ENCODE measurements at places on chromosomes 12 and 14.

- H3K4me3 ChIP-seq = no peak overlapping the region
- no peak for DNase-seq
- H3K27ac ChIP-seq = no peak overlapping the region
Measured at GRCh38 chr12:66049538-66050282, 80.8 kb downstream of the LLPH start.

- no peaks in the 10 kb centered on the region for H3K4me1 ChIP-seq
- DNase-seq = no peak
- H3K27ac ChIP-seq = no peak overlapping the region
- H3K36me3 ChIP-seq = no peaks in the 10 kb centered on the region
- no peaks in the 10 kb centered on the region for H3K27me3 ChIP-seq
- no peak overlapping the region for H3K4me3 ChIP-seq
Measured at GRCh38 chr14:52380294-52380693, 66.2 kb downstream of the PTGER2 start.

DNA sequence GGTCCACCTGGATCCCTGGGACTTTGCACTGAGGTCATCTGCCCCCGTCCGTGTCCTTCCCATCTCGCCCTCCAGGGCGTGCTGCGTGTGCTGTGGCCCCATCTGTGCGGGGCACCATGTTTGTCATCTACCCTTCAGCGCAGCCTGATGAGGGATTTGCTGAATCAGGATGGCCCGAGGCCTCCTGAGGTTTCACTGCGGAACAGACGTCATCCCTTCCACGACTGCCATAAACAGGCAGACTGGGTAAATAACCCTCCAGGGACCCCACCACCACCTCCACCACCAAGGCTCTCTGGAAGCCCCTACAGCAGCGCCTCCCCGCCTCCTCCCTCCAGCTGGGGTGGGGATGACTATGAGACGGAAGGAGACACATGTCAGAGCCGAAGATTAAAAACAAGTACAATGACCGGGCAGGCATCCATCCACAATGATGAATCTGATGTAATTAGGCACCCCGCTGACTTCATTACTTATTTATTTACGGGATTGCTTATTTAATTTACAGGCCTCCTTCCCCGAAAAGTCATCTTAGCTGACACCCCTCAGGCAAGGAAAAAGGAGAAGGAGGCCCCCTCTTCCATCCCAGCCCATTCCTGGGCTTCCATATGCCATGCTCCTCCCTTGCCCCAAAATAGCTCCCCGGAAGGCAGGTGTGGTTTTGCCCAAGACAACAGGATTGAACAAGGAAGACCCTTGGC is 39.4 kb downstream of the NCOR2 start:
- H3K27ac ChIP-seq = no peak overlapping the region
- H3K4me3 ChIP-seq = no peak overlapping the region
- DNase-seq = no peak
- no peaks in the 10 kb centered on the region for H3K36me3 ChIP-seq

DNA sequence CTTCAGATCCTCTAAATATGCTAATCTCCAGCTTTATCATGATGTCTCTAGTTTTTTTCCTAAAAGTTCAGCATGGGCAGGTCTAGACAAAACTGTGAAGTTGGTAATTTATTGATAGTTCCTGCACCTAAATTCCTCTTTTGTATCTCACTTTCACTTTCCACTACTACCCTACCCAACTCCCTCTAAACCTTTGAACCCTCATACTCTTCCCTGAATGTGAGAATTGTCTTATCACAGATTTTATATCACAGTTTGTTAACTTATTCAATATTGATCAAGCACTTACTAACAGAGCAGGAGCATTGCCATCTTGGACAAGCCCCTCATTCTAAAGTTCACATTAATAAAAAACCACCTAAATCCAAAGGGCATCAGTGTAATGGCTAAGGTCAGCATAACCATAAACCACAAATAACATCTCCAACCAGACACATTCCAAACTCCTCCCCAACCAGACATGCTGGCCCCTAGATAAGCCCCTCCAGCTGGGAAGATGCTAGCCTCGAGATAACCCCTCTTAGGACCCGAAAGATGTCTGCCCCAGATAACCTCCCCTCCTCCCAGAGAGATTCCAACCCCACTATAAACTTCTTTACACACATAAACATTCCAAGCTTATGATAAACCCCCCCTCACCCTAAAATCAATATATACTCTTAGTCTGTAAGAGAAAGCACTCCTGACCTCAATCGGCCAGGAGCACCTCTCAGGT is 78.7 kb downstream of the FSCB start:
- H3K4me1 ChIP-seq = no peaks in the 10 kb centered on the region
- H3K27ac ChIP-seq = no peak overlapping the region
- H3K27me3 ChIP-seq = no peaks in the 10 kb centered on the region
- no peak overlapping the region for H3K4me3 ChIP-seq
- DNase-seq = no peak

DNA sequence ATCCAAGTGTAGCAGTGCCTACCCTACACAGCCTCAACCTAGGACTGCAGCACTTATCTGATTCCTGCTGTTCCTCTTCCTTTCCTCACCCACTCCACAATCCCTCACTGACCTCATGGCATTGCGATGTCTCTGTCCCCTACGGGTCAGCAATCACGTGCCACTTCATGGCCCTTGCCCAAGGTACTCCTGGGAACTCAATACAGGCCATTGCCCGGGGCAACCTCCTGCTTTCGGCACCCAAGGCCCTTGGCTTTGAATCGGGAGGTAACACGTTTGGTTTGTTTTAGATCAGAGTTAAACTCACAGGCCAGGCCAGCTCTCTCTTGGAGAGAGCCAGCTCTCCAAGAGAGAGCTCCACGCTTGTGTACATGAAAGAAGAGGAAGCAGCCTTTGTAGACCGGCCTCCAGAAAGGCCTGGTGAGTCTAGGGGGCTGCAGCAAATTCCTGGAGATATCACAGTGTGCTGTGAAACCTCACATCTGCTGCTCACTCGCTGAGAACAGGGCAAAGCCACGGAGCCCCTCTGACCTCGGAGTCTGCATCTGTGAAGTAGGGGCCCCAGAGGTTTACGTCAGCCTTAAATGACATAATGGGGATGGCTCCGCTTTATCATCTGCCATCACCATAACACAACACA is 12.2 kb downstream of the CLMN start:
- H3K36me3 ChIP-seq = no peaks in the 10 kb centered on the region
- H3K27ac ChIP-seq = no peak overlapping the region
- H3K4me3 ChIP-seq = no peak overlapping the region
- H3K4me1 ChIP-seq = 0 out of 2 replicates have a peak, but pooled peaks cover 5% of the 10 kb centered on the region

DNA sequence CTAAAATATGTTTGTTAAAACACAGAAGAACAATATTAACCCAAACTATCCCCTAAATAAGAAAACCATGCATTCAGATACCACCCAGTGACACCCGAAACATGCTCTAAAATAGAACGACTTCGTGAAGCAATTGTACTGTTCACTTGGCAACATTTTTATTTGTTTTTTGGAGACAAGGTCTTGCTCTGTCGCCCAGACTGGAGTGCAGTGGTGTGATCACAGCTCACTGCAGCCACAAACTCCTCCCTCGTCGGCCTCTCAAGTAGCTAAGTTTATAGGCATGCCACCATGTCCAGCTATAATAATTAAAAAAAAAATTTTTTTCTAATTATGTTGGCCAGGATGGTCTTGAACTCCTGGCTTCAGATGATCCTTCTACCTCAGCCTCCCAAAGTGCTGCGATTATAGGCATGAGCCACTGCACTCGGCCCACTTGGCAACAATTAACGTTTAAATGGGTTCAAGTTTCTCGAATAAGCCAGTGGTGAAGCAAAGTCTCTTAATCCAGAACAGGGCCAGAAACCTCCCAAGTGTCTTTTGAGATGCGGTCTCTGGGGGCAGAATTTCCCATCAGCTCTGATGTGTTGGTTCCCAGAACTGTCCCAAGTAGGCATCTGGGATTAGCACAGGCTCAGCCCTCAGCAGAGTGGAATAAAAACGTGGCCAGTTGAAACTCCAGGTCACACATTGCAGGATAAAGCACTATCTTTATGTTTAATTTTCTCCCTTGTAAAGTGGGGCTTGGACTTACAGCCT is 74.5 kb downstream of the TMCC3 start:
- H3K4me1 ChIP-seq = no peaks in the 10 kb centered on the region
- H3K4me3 ChIP-seq = no peak overlapping the region
- no peaks in the 10 kb centered on the region for H3K36me3 ChIP-seq
- no peak for DNase-seq
- no peak overlapping the region for H3K27ac ChIP-seq

GRCh38 chr12:132685400-132685799 is 1.7 kb downstream of the POLE start:
- no peak for DNase-seq
- no peak overlapping the region for H3K4me3 ChIP-seq
- no peaks in the 10 kb centered on the region for H3K36me3 ChIP-seq
- H3K27me3 ChIP-seq = no peaks in the 10 kb centered on the region
- H3K4me1 ChIP-seq = no peaks in the 10 kb centered on the region
- H3K27ac ChIP-seq = no peak overlapping the region

DNA sequence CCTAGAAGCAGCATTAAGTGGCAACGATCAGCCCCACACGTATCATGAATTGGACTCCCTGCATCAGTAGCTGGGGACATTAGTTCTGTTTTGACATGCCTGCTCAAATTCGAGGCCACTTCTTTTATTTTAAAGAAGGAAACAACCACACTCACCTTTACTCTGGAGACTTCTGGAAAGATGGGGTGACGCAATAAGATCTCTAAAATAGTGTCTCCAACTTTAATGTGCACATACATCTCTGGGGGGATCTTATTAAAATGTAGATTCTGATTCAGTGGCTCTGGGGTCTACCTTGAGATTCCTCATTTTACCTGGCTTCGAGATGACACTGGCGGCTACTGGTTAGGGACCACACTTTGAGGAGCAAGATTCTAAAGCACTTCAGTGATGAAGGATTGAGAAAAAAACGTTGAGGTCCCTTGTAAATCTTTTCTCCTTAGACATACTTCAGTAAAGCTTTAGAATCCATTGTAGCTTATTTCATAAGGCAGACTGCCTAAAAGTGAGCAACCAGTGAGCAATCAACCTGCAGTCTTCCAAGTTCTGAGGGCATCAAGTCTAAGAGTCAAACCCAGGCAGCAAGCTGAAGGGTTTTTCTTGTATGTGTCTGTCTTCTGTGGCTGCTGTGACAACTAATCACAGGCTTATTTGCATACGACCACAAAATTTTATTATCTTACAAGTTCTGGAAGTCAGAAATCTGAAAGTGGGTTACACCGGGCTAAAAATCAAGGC is 718.6 kb upstream of the TBX3 start:
- no peak for DNase-seq
- no peaks in the 10 kb centered on the region for H3K4me1 ChIP-seq
- H3K27me3 ChIP-seq = no peaks in the 10 kb centered on the region
- H3K4me3 ChIP-seq = no peak overlapping the region

GRCh38 chr14:30193101-30193500 is 265.5 kb upstream of the PRKD1 start:
- H3K4me3 ChIP-seq = no peak overlapping the region
- no peak overlapping the region for H3K27ac ChIP-seq
- H3K4me1 ChIP-seq = no peaks in the 10 kb centered on the region
- H3K27me3 ChIP-seq = no peaks in the 10 kb centered on the region
- DNase-seq = no peak

GRCh38 chr12:121432740-121433480 is 33.0 kb downstream of the RNF34 start:
- DNase-seq = no peak
- no peaks in the 10 kb centered on the region for H3K27me3 ChIP-seq
- no peak overlapping the region for H3K27ac ChIP-seq
- H3K4me1 ChIP-seq = no peaks in the 10 kb centered on the region

DNA sequence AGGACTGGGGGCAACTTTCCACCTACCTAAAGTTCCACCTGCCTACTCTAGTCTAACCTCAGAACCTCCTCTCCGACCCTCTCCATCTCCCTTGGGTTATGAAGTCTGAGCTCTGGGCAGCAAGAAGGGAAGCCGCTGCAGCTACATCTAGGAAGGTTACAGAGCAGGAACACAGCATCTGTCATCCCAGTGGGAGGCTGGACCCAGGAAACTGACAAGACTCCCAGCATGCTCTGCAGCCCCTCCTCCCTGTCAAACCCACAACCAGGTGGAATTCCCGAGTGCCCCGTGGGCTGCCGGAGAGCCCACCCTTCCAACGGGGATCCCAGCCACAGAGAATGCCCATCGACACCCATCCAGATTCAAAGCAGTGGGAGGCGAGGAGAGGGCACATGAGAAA is 2.1 kb downstream of the TESC start:
- no peak for DNase-seq
- no peak overlapping the region for H3K27ac ChIP-seq
- H3K36me3 ChIP-seq = no peaks in the 10 kb centered on the region

DNA sequence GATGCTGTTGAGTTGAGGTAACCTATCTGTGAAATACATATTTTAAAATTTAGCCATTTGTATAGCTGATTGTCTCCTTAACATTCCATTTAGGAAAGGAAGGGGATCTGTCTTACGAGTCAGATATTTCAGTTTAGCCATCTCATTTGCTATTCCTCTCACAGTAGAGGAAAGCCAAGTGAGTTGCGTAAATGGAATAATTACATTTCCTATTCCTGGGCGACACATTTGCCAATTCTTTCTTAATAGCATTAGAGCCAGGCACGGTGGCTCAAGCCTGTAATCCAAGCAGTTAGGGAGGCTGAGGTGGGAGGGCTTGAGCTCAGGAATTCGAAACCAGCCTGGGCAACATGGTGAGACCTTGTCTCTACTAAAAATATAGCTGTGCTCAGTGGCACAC is 116.3 kb downstream of the TMX1 start:
- no peak overlapping the region for H3K27ac ChIP-seq
- H3K36me3 ChIP-seq = no peaks in the 10 kb centered on the region
- H3K4me3 ChIP-seq = no peak overlapping the region
- H3K27me3 ChIP-seq = no peaks in the 10 kb centered on the region

GRCh38 chr14:34300882-34301734 is 160.9 kb downstream of the SPTSSA start:
- H3K4me3 ChIP-seq = no peak overlapping the region
- no peaks in the 10 kb centered on the region for H3K27me3 ChIP-seq
- peak; percentile 15 for DNase-seq
- H3K4me1 ChIP-seq = no peaks in the 10 kb centered on the region

DNA sequence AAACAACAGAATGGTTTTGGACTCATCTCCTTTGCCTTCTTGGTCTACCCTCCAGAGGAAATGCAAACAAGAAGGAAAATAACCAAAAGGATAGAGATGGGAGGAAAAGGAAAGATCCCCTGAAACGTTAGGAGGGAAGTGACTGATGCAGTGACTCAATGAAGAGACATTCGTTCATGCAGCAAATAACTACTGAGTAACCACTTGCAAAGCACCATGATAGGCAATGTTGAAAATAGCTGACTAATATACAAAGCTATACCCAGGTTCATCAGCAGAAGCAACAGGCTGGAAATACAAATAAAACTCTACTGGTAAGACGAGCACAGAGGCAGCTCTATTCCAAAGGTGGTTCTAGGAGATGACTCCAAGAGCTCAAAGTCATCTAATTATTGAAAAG is 41.8 kb downstream of the R3HDM2 start:
- no peak overlapping the region for H3K4me3 ChIP-seq
- no peak overlapping the region for H3K27ac ChIP-seq
- H3K27me3 ChIP-seq = no peaks in the 10 kb centered on the region
- no peaks in the 10 kb centered on the region for H3K36me3 ChIP-seq
- no peaks in the 10 kb centered on the region for H3K4me1 ChIP-seq

GRCh38 chr14:24673059-24673458 is 39.1 kb upstream of the GZMB start:
- no peak for DNase-seq
- no peaks in the 10 kb centered on the region for H3K36me3 ChIP-seq
- peak overlapping the region; percentile 44 for H3K4me3 ChIP-seq
- H3K27ac ChIP-seq = peak overlapping the region; percentile 78
- H3K4me1 ChIP-seq = peaks cover 20% of the 10 kb centered on the region

- no peak for DNase-seq
- no peak overlapping the region for H3K4me3 ChIP-seq
- H3K27ac ChIP-seq = no peak overlapping the region
- no peaks in the 10 kb centered on the region for H3K36me3 ChIP-seq
- H3K4me1 ChIP-seq = no peaks in the 10 kb centered on the region
- H3K27me3 ChIP-seq = no peaks in the 10 kb centered on the region
Measured at GRCh38 chr14:44041700-44042099, 465.4 kb downstream of the FSCB start.

All from MM.1S (cell line).